NCI-H187 treated with DMSO at 0.1 percent for 48 hours (cell line): ENCODE measurements at places on chromosomes 11 and 22.

GRCh38 chr22:20786536-20786979 lies 12.6 kb downstream of the SERPIND1 start:
- no peak for DNase-seq

- DNase-seq: no peak
Observed at GRCh38 chr22:36491155-36491554, 9.7 kb upstream of the TXN2 start.

GRCh38 chr11:119907122-119907851 lies 178.3 kb upstream of the NECTIN1 start:
- no peak for DNase-seq

DNA sequence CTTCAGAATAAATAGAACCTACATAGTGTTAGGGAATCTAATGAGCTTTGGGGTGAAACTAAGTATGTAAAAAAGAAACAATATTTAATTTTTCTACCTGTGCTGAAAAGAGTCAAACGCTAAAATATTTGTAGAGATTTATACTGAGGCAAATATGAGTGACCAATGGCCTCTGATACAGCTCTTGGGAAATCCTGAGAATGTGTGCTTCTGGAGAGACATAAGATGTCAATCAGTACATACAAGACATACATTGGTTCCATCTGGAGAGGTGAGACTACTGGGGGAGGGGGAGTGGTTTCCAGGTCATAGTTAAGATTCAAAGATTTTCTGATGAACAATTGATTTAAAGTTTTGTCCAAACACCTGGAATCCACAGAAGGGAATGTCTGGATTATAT lies 970 bp downstream of the ASRGL1 start:
- no peak for DNase-seq

GRCh38 chr11:65919573-65920371 lies 546 bp downstream of the DRAP1 start:
- no peak for DNase-seq

- DNase-seq: no peak
Observed at GRCh38 chr11:36224209-36224882, 64.9 kb downstream of the COMMD9 start.

DNA sequence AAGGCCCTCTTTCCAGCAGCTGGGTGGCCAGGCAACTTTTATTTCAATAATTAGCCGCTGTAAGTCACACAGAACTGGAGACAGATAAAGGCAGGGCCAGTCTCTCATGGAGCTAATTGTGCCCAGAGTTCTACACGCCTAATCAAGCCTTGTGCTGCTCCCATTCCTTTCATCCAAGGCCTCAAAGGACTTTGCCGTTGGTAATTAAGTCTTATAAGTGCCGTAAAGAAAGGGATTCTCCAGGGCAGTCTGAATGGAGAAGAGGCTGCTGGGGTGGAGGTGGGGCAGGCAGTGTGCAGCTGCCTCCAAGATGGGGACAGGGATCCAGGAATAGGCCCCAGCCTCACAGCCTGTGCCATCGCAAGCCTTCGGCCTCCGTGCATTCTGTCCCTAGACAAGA lies 357.9 kb downstream of the TENM4 start:
- DNase-seq: no peak

- no peak for DNase-seq
Observed at GRCh38 chr22:22814666-22815396, 72.8 kb upstream of the IGLL5 start.

GRCh38 chr11:29351301-29351873 lies 665.4 kb downstream of the KCNA4 start:
- no peak for DNase-seq

- no peak for DNase-seq
Observed at GRCh38 chr11:2400762-2401435, 349 bp downstream of the TSSC4 start.

DNA sequence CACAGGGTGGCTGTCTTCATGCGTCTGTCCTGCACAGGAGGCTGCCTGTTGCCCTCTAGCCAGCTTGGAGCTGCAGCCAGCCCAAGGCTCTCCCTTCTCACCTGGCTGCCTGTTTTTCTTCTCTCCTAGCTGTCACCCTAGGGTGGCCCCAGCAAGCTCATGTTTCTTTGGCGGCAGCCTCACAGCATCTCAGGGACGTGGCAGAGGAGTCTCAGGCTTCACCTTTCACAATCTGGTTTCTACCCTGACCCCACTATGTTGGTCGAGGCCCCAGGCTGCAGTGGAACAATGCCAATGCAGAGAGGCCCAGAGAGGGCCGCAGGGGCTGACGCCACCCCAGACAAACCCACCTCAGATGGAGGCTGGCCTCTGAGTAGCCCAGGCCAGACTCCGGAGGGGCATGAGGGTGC lies 2.5 kb upstream of the CLDN5 start:
- no peak for DNase-seq

GRCh38 chr11:47379317-47379716 lies 970 bp upstream of the SPI1 start:
- DNase-seq: no peak

DNA sequence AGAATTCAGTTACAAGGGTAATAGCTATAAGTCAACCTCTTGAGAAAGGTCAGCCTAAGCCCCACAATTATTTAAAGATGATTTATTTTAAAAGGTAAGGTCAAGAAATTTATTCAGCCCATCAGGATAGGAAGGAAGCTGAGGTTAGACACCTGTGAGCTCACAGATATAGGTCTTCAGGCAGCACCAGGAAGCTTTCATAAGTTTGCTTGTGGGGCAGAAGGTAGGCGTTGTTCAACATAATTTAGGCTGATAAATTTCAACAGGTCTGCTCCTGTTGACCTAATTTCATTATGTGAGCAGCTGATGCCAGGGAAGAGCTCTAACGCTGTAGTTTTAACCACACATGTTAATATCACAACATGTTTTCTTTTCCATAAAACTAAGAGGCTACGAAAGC lies 118.1 kb upstream of the APOA1 start:
- no peak for DNase-seq

GRCh38 chr11:110076371-110076965 lies 16.7 kb upstream of the ZC3H12C start:
- no peak for DNase-seq

DNA sequence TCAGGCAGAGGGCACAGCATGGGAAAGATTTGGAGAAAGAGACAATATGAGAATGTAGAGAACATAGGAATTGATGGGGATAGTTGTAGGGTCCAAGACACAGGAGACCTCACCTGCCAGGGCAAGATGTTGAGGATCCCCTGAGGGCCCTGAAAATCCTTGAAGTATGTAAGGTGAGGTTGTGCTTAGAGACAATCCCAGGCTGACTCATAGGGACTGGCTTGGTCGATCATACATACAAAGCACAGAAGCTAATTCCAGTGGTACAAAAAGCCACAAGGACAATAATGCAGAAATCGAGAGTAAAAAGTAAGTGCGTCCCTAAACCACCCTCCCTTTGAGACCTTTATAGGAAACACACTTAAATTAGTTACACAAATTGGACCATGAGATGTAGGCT lies 468.2 kb downstream of the MIAT start:
- DNase-seq: no peak

DNA sequence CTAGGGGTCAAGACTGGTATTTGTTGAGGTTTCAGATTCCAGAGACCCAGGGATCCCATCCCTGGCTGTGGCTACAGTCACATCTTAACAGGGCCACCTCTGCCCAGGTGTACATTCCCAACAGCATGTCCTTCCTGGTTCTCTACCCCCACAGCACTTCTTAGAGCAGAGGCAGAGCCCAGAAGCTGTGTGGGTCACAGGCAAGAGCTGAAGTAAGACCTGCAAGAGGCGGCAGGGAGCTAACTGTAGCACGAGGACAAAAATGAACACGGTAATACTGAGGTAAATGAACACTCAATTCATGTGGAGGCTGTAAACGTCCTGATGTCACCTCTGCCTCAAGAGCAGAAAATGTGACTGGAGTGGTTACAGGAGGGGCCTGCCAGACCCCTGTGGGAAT lies 21.7 kb upstream of the RAPSN start:
- no peak for DNase-seq

- no peak for DNase-seq
Observed at GRCh38 chr11:86551288-86552092, 120.9 kb downstream of the ME3 start.

GRCh38 chr11:65575568-65576231 lies at the start of gene EHBP1L1:
EHBP1L1 (plus strand) TSS chr11:65576053; CDS start chr11:65576303, 250 bp downstream.
- no peak for DNase-seq

GRCh38 chr11:20844630-20845029 lies 175.2 kb downstream of the NELL1 start:
- DNase-seq: no peak

DNA sequence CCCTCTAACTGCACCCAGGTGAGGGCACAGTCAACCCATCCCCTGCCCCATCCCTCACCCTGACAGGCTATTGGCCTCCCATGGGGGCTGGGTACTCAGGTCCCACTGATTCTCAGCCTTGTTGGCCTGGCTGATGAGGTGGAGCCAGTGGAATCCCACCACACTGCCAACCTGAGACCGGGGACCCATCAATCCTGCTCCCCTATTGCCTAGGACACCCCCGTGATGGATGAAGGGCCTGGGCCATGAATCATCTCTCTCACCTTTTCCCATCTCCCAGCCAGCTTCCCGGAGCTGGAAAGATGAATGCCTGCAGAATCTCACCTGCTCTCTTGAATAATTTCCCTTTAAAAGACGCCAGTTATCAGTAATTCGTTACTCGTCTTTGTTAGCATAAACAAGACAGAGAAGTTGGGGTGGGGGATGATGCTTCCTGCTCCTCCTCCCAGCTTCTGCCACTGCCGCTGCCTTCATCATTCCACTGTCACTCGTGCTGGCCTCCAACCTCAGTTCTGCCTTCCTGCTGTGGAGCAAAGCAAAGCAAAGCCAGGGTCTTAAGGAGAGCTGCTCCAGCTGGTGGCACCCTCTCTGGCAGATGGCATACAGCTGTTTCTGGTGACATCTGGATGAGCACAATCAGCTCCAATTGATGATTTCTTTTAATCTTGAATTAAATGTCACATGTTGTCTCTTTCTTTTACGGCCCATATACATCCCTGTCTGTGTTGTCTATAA lies 204.0 kb upstream of the NECTIN1 start:
- DNase-seq: no peak

DNA sequence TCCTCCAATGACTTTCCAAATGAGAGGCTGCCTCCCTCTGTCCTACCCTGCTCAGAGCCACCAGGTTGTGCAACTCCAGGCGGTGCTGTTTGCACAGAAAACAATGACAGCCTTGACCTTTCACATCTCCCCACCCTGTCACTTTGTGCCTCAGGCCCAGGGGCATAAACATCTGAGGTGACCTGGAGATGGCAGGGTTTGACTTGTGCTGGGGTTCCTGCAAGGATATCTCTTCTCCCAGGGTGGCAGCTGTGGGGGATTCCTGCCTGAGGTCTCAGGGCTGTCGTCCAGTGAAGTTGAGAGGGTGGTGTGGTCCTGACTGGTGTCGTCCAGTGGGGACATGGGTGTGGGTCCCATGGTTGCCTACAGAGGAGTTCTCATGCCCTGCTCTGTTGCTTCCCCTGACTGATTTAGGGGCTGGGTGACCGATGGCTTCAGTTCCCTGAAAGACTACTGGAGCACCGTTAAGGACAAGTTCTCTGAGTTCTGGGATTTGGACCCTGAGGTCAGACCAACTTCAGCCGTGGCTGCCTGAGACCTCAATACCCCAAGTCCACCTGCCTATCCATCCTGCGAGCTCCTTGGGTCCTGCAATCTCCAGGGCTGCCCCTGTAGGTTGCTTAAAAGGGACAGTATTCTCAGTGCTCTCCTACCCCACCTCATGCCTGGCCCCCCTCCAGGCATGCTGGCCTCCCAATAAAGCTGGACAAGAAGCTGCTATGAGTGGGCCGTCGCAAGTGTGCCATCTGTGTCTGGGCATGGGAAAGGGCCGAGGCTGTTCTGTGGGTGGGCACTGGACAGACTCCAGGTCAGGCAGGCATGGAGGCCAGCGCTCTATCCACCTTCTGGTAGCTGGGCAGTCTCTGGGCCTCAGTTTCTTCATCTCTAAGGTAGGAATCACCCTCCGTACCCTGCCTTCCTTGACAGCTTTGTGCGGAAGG lies 2.9 kb downstream of the APOC3 start:
- no peak for DNase-seq

GRCh38 chr11:118625036-118625690 lies 17.7 kb downstream of the PHLDB1 start:
- DNase-seq: no peak

DNA sequence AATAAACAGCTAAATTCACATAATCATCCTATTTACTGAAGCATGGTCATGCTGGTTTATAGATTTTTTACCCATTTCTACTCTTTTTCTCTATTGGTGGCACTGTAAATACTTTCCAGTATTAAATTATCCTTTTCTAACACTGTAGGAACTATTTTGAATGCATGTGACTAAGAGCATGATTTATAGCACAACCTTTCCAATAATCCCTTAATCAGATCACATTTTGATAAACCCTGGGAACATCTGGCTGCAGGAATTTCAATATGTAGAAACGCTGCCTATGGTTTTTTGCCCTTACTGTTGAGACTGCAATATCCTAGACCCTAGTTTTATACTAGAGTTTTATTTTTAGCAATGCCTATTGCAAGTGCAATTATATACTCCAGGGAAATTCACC lies 10.7 kb downstream of the RAG1 start:
- no peak for DNase-seq

GRCh38 chr11:285894-286220 lies 3.1 kb upstream of the PGGHG start:
- no peak for DNase-seq

DNA sequence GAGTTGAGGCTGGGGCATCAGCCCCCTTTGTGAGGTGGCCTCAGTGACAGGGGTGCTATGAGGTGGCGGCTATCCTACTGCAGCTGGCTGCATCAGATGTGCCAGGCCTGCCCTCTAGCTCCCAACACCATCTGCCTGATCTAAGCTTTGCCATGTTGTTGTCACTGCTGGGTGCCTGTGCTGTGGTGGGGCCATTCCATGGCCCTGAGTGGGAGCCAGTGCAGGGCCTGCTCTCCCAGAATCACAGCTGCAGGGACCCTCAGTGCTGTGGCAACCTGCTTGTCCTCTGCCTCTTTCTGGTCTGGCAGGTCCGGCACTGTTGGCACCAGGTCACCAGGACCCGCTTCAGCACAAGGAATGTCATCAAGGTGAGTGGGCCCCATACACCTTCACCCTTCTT lies 1.8 kb upstream of the SNU13 start:
- no peak for DNase-seq

DNA sequence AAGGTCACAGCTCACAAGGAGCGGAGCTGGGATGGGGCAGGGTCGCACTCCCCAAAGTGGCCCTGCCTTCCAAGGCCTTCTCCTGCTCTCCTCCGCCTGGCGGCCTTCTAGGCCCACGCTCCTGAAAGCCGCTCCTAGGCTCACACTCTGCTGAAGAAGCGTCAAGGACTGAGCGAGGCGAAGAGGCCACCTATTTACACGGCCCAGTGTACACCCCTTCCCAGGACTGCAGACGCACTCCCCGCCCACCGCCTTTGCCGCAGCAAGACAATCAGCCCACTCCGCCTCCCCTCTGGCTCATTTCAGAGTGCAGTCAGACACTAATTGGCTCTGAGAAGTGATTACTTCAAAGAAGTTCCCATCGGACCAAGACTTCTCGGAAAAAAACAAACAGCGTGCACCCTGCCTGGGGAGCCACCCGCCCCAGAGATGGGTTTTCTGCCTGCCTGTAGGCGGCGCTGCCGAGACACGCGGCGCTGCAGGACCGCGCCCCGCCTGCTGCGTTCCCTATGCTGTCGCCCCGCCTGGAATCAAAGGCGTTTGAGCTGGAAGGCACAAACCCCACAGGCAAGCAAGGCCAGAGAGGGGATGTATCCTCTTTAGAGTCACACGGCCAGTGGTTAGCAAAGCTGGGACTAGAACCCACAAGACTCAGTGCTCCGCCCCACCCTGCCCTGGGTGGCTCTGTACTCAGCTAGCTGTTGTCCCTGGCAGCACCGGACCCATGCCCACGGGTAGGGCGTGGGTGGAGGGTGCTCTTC lies 414.8 kb downstream of the BUD13 start:
- DNase-seq: no peak
